ENCODE measurements at places on chromosomes 5 and 9.

DNA sequence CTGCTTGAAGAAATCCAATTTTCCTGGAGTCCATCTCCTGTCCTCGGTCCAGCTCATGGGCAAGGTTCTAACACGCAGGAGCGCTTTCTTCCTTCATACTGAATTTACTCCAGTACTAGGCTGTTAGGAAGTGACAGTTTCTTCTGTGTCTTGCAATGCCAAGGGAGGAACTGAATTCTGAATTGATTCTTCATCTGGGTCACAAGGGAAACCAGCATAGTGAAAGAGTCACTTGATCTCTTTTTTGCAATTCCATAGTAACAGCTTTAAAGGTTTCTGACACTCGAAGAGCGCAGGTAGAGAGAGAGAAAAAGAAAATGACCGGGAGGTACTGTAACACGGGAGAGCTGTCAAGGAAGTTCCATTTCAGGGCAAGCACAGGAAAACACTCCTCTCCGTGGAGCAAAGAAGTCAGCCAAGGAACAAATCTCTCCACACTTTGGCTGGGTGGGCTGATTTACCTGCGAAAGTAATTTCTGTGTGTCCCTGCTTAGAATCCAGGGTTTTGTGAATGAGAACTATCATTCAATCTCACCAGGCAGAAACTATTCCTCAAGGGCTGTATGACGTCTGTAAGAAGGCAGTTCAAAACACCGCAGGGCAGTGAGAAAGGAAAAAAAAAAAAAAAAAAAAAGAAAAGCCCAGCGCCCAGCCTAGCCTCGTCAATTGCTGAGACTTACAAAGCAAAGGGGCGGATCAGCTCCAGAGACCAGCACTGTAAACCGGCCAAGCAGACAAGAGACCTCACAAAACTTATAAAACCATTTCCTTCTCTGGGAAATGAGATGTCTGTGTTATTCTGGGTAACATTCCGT, 617.8 kb downstream of the PDE4D start:
- DNase-seq = peak; percentile 47

DNA sequence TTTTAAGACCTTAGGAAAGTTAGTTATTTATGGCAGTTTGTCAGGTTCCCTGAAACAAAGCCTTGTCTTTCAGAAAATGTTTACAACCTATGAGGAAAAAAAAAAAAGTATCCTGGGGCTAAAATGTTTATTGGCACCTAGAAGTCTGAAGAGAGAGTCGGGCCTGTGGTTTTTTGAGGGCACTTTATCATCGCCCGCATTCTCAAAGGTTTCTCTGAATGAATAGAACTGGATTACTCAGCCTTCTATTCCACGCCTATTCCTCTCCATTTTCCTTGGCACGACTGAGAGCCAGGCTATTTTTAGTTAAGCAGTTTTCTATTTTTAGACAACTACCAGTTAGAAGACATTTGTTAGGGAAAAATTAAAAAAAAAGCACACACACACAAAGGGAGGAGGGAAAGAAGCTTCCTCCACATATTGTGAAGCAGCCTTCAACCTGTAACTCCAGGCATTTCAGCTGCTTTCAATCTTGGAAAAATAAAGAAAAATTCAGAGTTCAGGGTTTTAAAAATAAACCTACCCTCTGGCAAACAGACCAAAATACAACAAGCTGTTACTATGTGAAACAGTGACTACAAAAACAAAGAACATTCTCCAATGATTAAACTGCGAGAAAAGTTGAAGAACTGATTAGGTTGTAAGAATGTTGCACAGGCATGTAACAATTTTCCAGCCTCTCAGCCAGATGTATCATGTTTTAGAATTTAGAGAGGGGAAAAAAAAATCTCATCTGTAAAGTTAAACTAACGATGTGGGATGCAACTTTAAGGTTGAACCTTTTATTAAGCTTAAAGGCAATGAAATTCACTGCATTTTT, 97.0 kb downstream of the MEF2C start:
- no peak for DNase-seq

DNA sequence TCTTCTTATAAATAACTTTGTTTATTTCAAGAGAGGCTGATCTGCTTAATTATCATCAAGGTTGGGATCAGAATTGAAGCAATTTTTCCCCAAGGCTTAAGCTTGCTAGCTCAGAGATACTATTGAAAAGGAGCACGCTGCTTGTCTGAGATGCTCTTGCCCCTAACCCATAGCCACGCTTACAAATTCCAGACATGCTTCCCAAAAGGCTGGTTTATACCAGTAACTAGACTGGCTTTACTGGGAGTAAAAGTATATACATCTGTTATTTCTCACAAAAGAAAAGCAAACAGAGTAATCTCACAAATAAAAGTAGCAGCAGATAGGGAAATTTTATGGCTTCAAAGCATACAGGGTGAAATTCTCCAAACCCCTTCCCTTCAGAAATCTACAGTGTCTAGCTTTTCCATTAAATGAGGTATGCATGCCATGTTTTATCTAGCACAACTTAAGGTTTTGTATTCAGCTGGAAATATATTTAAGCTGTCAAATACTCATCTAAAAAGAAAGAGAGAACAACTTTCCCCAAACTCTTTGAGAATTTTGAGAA, 163.2 kb upstream of the TRPC7 start:
- no peak for DNase-seq

DNA sequence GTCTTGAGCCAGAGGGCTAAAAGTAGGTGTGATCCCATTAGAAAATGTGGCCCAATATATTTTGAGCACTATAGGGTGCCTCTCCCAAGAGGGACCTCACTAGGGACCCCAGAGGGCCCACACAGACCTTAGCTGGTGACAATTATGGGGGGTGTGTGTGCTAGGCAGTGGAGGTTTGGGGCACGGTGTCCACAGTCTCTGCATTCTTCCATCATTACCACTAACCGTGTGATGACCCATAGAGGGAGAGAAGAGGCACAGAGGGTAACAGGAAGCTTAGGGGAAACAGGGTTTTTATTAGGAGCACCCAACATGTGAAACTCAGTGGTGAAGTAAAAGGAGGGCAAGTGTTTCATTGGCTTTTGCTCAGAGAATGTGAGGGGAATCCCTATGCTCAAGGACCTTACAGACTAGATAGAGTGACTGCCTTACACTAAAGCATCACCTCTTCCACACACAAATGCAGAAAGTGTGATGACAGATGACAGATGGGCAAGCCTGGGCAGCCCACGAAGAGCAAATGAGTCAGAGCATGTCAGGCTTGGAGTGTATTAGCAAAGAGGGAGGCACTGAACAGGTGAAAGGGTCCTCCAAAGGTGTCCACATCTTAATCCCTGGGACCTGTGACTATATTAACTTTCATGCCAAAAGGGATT, 2.5 kb upstream of the ACTL7A start:
- DNase-seq = no peak

- no peak for DNase-seq
These were observed 177.5 kb downstream of the GDNF start for GRCh38 chr5:37662362-37662761.

GRCh38 chr5:102903074-102903871, 148.2 kb downstream of the PAM start:
- DNase-seq = no peak

DNA sequence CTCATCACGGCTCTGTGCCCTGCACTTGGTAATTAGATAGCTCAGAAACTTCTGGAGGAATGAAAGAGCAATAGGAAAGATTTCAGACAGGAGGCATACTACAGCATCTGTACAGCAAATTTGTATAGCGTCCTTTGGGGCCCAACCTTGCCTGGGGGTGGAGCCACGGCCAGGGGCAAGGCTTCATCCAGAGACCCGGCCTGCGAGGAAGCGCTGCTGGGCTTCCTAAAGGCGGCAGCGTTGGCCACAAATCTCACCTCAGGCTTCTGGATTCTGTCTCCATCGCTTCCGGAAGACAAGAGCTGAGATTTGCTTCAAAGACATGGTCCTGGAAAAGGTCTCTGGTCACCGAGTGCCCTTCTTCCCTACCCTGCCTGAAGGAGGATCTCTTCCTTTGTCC, 12.2 kb upstream of the SPATA31D1 start:
- no peak for DNase-seq

DNA sequence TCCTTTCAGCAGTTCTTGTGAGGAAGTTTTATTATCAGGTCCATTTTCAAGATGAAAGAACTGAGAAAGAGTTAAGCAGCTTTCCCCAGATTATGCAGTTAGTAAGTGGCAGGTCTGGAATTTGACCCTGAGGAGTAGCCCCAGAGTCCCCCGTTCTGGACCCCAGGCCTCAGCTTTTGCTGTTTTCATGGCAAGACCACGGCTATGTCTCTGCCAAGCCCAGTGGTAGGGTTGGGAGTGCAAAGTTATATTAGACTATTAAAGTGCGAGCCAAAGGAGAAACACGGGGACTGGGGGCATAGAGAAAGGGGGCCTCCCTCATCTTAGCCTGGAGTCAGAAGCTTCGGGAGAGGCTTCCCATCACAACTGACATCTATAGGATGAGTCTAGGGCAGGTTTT, 19.3 kb upstream of the ORM1 start:
- DNase-seq = no peak

- DNase-seq = no peak
These were observed 11.9 kb downstream of the OTULINL start for GRCh38 chr5:14593326-14594021.

DNA sequence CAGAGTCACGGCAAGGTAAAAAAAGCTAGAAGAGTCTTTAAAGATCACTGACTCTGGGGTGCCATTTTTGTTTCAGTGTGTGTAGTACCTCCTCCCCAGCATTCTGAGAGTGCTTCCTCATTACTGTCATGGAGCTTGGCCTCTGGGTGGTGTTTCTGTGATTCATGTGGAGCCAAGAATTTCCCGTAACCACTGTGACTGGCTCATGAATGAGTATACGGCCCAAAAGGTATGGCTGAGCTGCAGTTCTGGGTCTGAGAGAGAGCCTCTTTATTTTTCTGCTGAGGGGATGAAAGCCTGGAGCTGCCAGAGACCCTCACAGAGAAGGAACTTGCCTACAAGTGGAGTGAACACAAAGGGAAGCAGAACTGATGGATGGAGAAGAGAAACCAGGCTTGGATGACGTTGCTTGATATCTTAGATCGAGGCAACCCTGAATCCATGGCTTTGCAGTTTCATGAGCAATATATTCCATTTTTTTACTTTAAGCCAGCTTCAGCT, 85.6 kb downstream of the PTTG1 start:
- peak; percentile 62 for DNase-seq

DNA sequence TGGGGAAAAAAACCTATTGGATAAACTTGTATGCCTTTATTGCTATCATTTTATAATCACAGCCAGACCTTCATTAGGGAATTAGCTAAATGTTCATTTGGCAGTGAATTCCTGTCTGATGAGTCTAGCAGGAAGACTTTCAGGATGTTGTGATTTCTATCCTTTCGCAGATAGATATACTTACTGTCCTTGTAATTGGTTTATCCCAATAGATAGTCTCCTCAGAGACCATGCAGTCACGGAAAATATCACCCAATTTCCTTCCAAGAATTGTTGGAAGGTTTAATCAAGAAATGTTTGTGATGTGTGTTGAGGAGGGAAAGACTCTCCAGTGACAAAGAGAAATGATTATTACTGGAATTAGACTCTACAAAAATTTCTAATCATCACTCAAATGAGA, 1937.9 kb upstream of the WWC1 start:
- no peak for DNase-seq

DNA sequence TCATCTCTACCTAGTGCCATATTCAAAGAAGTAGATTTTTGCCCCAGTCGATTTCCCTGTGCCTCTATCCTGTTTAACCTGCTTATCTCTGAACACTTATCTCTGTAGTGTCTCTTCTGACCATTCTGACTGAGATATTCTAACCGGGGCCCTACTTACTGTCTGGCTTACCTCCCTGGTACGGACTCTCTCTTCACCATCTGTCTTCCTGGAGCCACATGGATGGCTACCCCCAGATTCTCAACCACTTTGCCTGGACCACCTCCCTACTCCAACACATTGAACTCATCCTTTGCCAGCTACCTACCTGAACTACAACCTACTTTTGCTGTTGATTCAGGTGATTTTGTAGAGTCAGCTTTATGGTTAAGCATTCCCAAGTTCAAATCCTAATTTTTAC, 397.4 kb upstream of the SLC24A2 start:
- no peak for DNase-seq

DNA sequence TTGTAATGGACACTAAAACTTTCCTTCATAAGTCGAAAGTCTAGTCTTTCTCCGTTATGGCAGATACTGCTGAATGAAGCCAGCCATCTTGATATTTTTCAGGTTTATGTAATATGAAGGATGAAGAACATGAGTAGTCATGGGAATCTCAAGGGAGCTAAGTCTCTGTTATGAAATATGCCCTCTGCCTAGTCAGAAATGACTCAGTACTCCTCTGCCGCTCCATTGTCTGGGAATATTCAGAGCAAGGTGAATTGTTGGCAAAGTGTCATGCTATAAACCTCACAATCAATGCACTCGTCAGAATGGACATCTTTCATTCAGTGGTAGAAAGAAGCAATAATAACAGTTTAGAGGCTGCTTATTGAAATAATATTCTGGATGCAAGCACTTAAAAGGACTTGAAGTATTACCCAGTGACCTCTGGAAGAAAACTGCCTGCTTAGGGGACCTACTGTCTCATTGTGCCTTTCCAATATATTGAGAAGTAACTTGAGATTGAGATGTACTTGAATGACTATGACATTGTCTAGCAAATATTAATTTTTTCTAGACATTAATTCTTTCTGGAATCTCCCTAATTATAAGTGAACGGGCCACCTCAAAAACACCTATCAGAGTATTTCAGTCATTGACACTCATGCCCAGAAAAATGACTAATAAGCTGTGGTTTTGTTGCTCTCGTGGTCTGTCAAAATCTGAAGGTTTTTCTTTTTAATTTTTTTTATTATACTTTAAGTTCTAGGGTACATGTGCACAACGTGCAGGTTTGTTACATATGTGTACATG, 1011.5 kb upstream of the ACO1 start:
- no peak for DNase-seq

- peak; percentile 60 for DNase-seq
These were observed 3.3 kb downstream of the RNF183 start for GRCh38 chr9:113299800-113300292.

DNA sequence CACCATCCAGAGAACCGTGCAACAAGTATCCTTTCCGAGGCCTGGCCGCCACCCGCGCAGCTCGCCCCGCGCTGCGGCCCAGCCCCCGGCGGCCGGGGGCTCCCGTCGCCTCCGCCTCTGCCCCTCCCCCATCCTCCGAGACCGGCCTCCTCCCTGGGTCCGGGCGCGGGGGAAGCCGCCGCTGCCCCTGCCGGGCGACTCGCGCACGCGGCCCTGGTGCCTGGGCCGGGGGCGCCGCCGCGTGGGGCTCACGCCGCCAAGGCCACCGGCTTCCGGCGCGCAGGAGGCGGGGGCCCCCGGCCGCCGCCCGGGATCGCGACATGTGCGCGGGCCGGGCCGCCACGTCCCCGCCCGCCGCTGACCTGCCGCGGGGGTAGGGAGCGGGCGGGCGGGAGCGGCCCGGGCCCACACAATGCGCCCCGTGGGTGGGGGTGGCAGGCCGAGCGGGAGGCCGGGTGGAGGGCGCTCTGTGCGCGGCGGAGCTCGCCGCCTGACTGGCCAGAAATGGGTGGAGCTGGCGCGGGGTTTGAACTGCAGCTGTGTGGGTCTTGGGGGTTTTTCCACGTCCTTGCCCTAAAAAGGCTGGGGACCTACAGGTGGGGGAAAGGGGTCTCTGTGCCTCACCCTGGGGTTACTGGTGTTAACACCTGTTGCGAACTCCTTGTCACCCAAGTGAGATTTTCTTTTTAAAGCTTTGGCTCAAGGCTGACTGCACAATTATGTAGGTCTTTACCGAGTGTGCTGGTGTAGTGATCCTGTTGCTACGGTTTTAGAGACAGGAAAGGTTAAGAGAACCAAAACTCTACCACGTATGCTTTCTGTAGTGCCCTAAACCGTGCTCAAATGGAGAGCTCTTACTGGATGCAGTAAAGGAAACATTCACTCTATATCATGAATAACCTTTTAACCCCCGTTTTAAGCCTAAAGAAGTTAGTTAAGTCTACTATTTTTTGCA, 32.3 kb downstream of the TNPO1 start:
- peak; percentile 48 for DNase-seq

GRCh38 chr5:67515762-67516161, 319.2 kb upstream of the CD180 start:
- DNase-seq = no peak

Data from inflammatory macrophage (primary cell).